ENCODE measurements at places on chromosomes 7 and 10.

DNA sequence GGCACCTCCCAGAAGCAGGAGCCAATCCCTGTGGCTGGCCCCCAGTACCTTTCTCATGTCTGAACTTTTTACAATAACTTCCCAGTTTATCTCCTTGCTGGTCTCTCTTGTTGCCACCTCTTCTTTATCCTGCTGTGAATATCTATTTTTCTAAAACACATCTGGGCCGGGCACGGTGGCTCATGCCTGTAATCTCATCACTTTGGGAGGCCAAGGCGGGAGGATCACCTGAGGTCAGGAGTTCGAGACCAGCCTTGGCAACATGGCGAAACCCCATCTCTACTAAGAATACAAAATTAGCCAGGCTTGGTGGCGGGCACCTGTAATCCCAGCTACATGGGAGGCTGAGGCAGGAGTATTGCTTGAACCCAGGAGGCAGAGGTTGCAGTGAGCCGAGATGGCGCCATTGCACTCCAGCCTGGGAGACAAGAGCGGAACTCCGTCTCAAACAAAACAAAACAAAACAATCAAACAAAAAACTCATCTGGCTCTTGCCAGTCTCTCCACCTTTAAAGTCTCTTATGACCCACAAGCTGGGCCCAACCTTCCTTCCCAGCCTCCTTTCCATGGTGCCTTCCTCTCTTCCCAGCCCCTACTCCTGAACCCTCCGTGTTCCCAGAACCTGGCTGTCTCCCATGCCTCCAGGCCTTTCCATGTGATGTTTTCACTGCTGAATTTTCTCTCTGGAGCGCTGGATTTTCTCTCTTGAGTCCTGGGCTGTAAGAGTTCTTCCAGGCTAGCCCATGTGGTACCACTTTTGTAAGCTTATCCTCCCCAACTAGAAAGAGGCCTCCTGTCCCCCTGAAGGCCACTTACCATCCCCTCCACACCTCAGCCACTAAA is 51.3 kb downstream of the HIP1 start:
- DNase-seq: no peak

DNA sequence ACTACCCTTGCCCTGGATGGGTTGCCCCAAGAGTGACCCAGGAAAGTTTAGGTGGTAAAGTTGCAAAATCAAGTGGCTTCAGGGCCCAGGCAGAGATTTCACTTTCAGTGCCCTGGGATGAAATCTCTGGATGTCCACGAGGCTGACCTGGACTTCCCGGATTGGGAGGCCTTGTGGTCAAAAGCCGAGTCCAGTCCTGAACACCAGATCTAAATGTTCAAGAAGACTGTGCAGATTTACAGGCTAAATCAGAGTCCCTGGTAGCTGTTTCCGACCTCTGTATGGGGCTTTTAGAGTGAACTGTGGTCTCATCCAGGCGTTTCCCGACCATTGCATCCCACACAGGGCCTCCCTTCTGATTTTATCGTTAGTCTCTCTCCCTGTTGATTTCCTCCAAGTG is 95.3 kb downstream of the WDR11 start:
- no peak for DNase-seq

DNA sequence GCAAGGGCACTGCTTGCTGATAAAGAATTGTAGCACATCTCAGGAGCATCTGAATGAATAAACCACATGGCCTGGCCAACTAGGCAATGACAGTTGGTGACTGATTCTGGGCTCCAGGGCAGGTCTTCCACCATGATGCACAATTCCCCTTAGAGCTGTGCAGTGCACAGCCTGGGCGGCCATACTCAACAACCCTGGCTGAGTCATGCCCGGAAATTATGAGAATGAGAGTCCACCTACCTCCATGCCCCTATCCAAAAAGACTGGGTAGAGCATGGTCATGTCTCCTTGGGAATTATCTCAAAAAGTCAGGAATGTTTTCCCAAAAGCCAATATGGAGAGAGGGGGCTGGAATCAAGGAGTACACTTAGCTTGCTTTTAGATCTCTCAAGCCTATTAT is 425.6 kb downstream of the PLXNA4 start:
- DNase-seq: no peak

- DNase-seq: no peak
Observed at GRCh38 chr10:112265745-112266144, 17.5 kb upstream of the TECTB start.

GRCh38 chr10:100697070-100697469 is 48.3 kb upstream of the PAX2 start:
- DNase-seq: no peak

DNA sequence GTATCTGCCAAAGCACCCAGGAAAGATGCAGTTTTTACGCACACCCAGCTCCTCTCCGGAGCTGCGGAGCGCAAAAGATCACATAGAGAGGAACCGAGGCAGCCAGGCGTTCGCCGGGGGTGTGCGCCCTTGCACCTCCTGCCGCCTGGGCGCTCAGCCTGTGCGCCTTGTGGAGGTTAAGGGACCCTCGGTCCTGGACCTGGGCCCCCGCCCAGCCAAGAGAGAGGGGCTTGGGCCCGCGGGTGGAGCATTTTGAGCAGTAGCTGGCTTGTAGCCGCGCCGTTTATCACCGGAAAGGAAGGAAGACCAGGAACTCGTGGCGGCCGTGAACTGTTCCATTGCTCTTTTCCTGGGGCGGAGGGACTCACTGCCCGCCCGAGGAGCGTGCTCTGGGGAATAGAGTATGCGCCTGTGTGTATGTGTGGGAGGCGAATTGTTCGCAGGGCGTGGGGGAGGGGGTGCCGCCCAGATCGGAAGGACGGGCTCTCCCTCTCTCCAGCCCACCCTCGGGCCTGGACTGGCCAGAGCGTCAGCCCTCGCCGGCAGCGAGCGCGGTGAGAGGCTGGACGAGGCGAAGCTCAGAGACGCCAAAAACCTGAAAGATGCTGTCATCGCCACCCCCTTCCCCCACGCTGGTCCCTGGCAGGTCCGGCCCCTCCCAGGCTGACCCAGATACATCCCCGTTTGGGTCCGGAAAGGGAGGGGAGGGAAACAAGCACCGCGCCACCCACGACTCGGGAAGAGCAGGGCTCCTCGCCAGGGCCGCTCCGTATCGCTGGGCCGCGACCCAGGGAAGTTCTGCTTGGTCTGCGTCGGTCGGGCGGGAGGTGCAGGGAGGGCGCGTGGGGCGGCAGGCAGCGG is 1.2 kb upstream of the WNT2 start:
- DNase-seq: no peak

DNA sequence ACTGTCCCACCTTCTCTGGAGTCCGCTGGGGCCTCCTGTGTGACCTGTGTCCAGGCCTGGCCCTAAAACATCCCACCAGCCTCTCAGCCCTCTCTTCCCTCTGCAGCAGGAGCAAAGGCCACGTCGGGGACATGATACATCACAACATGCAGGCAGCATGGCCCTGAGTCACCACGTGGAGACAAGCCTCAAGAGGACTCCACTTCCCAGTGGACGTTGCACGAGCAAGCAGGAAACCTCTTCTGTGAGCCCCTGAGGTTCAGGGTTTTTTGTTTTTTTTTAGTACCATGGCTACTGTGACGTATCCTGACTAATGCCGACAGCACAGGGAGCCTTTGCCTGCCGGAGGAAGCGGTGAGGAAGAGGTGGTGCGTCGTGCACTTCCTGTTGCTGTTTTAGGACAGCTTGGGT is 165.9 kb downstream of the DNAJB6 start:
- DNase-seq: peak; percentile 37

DNA sequence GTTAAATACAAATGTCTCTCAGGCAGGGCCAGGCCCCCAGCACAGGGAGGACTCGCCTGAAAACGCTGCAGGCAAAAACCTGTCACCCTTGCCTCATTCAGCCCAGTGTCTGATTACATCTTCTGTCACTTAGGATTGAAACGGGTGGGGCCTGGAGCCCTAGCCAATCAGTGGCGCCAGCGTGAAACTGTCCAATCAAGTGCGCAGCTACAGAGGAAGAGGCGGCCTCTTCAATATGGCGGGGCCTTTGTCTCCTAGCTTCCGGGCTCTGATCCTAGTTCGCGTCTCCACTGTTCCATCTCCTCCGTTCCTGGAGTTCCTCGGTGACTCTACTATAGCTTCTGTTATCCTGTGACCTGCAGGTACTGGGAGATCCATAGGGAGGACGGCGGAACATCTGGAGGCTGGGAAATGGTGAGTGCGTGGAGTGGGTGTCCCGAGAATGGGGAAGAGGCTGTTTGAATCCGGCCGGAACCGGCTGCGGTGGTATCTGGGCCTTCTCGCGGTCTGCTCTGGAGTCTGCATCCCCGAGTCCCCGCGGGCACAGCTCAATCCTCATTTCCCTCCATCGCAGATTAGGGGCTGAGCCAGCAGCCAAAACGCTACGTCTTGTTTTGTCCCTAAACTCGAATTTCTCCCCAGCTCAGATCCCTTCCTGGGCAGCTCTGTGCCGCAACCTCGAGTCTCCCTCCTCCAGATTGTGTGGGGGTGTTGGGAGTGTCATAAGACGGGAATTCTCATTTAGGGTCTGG is at the start of gene ZNF736:
Gene ZNF736 (plus strand): TSS at position 222 of the 752 bp plus-strand sequence. CDS start 190 bp downstream, at position 412.
- DNase-seq: peak; percentile 82

DNA sequence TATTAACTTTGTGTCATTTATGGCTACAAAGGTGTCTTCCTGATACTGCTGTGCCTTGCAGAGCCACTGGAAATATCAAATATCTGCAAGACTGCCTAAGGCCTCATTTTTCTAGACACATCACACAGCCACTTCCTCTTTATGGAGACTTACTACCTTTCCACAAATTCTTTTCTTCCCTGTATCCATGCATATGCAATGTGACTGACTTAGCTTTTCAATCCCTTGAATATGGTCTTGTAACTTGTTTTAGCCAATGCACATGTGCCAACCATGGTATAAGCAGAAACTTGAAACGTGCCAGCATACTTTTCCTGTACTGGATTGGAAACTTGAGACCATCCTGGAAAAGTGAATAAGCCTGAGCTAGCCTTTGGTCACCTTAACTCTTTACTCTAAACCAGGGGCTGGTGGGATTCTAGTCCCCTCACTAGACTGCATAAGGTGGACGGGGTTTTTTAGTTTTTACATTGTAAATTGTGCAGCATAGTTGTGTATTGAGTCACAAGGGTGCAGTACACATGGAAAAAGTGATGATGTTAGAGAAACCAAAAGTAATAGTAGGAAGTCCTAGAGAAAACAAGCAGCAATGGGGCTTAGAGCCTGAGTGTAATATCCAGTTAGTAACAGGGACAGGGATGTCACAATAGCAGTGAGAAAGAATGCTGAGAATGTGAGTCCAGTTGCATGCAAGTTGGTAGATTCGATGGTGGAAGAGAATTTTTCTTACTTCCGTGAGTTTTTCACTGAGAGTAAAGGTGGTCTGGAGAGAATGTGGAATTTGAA is 879.5 kb downstream of the SORCS1 start:
- no peak for DNase-seq

DNA sequence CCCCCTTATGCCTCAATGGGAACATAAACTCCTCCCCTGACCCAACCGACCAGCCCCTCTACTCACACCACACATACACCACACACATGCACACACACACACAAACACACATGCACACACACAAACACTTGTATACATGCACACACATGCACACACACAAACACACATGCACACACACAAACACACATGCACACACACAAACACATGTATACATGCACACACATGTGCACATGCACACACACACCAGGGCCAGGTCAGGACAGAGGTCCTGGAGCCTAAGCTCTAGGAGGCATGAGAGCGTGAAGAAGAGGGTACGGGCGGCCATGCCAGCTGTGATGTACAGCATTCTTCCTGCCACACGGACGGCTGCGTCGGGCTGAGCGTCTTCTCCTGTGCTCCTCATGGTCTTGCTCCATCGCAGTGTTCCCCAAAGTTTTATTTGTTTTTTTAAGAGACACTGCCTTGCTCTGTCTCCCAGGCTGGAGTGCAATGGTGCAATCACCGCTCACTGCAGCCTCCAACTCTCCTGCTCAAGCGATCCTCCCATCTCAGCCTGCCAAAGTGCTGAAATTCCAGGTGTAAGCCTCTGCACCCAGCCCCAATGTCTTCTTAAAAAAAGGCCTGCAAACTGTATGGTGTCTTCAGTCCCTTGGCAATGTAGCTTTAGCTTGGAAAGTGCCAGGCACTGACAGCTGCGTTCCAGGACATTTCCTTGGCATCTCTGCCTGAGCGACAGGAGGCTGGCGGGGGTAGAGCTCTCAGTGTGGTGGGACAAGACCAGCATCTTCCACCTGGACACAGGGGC is 38.8 kb upstream of the INPP5A start:
- DNase-seq: no peak

- peak; percentile 72 for DNase-seq
Observed at GRCh38 chr10:14009371-14010100, 321.2 kb downstream of the FRMD4A start.

DNA sequence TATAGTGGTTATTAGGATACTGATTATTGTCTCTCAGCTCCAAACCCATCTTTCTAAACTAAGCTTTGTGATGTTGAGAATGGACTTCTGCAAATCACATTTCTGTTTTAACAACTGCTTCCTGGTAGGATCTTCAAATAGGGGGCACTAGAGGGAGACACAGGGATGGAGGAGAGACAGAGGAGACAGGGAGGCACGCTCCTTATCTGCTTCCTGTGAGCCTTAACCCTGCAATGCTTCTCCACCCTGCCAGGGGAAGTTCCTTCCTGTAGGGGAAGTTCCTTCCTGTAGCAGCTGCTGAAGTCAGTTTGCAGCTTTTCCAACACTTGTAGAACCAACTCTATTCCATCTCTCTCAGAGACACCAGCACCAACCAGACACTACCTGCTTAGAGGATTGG is 847.2 kb downstream of the CCSER2 start:
- DNase-seq: no peak

GRCh38 chr7:98641646-98642500 is 24.8 kb downstream of the NPTX2 start:
- no peak for DNase-seq

DNA sequence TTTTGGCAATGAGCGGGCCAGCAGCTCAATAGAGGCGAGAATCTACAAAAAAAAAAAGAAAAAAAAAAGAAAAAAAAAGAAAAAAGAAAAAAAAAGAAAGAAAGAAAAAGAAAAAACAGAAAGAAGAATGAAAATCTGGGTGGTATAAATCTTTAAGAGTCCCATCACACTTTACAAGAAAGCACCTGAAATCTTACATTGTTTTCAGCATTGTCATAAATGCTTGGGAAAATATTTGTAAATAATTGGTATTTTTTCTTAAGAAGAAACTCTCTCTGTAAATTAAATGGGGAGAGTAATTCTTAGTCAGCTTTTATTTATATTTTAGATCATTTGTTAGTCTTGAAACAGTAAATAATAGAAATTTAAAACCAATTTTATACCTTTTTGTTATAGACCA is 38.2 kb downstream of the NDUFB2 start:
- DNase-seq: no peak

- no peak for DNase-seq
Observed at GRCh38 chr7:141842904-141843303, 1.6 kb upstream of the PRSS37 start.

- DNase-seq: no peak
Observed at GRCh38 chr10:65808687-65809333, 1117.0 kb upstream of the LRRTM3 start.
